ENCODE measurements at places on chromosomes 3 and 15.

DNA sequence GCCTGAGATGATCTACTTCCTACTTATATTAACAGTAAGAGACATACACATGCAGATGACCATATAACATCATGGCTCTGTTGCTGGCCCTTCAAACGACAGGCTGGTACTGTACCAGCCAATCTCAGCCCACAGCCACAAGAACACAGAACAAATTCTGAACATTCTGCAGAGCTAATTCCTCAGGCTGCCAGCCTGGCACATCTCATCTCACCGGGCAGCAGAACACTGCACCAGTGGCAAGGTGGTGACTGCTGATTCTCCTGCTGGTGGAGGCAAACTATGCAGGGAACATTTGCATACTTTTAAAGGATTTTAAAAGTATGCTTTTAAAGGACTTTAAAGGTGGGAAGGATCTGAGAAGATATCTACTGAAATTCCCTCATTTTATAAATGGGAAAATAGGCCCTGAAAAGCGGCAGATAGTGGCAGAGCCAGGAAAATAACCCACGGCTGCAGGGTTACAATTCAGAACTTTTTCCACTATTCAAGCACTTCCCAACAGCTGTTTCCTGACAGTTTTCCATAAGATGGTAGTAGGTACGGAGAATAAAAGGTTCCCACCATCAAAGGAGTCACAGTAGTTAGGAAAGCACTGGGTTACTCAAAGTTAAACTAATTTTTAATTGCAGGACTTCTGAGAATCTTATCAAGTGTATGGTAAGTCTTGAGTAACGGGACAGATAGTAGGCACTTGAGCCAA lies 37.3 kb downstream of the SUMF1 start:
- DNase-seq = no peak

DNA sequence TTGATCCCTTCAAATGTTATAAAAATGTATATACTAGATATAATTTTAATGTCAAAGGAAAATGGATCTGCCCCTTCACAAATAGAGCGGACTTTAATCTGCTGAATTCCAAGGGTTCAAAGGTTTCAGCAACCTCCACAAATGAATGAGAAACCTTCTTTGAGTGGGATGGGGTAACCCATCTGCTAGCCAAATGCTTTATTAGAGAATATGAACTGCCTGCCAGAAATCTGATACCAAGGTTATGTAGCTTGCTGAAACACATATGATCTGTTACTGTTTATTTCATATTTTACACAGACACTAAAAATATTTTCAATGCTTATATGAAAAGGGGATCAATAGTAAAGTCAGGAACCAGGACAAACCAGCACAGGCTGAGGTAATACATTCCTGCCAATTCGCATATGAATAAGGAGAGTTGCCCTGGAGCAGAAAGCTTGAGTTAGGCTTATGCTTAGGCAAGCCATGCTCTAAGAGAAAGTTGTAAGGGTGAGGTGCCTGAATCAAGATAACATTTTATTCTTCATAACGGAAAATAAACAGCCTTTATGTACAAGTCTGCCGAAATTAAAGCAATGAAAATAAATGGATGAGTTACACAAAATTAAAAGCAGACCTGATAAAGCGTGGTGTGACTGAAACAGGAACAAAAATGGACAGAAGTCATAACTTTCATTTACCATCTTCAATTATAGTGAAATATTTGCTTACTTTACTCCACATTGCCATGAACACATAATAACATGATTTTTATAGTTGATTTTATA lies 26.5 kb downstream of the PLOD2 start:
- DNase-seq = no peak

DNA sequence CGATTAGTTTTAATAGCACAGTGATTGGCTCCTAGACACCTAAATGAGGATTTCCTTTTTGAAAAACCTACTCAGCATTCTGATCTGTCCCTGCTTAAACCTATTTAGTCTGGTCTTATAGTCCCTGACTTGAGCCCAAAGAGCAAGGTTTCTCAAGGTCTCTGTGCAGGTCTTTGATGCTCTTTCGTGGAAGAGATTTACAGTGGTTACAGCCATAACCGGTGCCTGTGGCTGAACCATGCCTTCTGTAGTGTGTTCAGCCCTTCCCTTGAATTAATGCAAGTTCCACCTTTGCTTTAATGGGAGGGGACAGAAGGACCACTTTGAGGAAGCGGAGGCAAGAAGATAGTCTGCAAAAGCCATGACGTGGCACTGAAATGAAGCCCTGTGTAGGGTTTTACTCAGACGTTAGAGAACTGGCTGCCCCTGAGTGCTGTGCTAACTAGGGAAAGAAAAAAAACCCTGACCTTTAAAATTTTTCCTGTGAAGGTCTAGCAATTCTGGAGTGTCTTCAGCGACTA lies 43.0 kb downstream of the ZBTB38 start:
- DNase-seq = peak; percentile 68

DNA sequence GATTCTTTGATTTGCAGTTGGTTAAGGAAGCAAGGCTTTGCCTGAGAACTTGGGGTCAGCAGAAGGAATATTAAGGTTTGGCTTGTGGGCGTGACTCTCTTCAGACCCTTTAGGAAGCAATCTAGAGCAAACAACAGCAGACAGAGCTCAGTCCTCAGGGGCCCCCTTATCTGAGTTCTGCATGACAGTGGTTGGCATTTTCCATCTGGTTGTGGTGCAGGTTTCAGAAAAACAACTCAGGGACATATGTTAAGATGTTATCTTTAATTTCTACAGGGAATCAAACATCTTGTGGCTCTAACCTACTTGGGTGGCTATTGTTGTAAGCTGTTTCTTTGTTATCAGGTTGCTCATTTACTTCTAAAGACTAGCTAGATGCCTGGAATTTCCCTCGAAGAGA lies 141.4 kb downstream of the VPS8 start:
- no peak for DNase-seq

GRCh38 chr3:65796676-65797075 lies 242.0 kb downstream of the MAGI1 start:
- DNase-seq = no peak

- DNase-seq = no peak
Observed at GRCh38 chr15:87710406-87710805, 546.1 kb downstream of the NTRK3 start.

GRCh38 chr3:146131616-146132410 lies 29.2 kb downstream of the PLOD2 start:
- DNase-seq = no peak

GRCh38 chr15:41285285-41285684 lies 47.1 kb downstream of the OIP5 start:
- DNase-seq = no peak

DNA sequence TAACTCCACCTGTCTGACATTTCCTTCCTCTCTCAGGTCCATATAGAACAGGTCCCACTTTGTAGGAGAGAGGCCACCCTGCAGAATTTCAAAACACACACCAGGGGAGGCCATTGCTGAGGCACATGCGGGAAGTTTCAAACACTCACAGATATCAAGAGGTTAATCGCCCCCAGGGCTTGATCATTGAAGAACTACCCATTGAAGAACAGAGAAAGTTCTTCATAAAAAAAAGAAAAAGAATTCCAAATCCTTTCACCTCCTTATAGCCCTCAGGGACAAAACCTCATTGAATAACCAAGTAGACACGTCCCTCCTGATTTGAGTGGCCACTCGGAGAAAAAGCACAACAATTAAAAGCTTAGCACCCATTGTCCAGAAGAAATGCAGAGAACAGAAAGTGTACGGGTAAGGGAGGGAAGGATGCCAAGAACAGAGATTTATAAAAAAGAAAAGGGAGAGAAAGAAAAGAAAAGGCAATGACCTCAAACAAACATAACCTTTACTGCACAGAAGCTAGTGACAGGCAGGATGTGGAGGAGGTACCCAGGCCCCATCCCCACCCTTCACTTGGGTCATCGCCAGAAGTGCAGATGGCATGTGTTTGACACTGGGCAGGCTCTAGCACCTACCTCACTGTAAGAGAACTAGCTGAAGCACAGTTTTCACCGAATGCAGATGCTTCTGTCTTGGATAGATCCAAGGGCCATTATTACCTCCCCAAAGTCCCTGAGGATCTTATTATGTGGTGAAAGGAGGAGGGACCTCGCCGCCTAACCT lies 112.3 kb upstream of the HES1 start:
- no peak for DNase-seq

DNA sequence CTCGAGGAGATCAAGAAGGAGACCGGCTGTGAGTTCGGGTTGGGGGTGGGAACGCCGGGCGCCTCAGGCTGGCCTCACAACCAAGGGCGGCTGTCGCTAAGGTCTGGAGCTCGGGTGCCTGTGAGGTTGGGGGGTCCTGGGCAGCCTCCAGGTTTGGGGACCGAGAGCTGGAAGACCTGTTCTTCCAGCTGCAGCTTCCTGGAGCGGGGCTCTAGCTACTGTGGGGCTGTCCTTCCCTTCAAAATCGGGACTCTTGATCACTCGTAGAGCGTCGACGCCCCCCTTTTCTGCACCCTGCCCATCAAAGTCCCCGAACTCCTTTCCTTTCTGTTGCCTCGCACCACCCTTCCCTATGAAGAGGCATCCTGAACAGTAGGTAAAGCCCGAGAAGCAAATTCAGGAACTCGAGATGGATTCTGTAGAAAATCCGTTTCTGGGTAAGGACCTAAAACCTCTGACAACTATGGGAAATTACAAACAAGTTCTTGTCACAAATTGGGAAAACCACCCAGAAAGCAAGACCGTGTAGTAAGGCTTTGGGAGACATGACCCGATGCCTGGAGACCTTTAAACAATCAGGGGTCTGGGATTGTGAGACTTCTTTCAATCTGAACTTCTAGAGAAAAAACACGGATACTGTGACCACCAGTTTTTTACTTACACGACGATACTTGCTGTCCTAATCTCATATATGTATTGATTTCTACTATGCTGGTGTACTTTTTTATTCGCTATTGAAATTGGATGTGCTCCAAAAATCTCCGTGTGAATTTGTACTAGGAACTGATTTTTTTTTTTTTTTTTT lies 556 bp downstream of the CHP1 start:
- peak; percentile 10 for DNase-seq

GRCh38 chr3:129605203-129605921 lies 1.1 kb downstream of the PLXND1 start:
- DNase-seq = peak; percentile 61

DNA sequence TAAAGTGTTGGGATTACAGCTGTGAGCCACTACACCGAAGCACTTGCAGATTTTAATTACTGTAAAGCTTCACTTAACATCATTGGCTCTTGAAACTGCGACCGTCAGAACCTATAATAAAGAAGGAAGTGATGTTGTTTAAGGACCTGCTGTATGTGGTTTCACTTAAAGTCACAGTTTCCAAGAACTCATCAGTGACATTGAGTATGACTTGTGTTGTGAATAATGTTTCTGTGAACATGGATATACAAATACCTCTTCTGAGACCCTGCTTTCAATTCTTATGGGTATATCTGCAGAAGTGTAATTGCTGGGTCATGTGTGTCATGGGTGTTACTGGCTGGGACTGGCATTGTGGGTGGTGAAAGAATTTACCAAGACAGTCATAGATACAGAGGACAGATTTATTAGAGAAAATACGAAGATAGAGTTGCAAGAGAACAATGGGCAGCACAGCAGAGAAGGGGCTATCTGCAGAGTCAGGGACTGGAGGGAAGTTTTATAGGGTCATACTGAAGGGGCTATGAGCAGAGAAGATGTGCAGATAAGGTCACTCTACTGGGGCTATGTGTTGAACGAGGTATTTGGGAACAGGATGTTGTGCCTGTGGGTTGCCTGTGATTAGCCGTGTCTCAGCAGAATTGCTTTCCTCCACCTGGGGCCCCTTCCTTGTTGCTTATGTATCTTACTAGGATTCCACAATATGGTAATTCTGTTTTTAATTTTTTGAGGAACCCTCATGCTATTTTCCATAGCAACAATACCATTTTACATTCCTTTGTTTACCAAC lies 4.5 kb downstream of the NDUFB5 start:
- peak; percentile 66 for DNase-seq

DNA sequence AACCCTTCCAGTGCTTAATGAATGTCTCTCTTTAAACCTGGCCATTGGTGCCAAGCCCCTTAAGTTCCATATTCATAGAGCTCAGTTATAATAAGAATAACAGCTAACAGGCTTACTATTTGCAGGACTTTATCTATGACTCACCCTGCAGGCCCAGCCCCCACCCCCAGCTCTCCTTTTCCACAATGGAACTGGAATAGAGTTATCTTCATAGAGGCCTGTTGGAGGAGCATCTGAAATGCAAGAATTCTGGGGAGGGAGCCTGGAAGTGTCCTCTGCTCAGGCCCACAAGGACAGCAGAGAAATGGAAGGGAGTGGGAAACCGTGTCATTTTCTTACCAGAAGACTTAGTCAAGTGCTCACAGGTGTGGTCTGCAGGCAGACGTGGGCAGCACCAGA lies 52.8 kb downstream of the SEMA5B start:
- DNase-seq = no peak

DNA sequence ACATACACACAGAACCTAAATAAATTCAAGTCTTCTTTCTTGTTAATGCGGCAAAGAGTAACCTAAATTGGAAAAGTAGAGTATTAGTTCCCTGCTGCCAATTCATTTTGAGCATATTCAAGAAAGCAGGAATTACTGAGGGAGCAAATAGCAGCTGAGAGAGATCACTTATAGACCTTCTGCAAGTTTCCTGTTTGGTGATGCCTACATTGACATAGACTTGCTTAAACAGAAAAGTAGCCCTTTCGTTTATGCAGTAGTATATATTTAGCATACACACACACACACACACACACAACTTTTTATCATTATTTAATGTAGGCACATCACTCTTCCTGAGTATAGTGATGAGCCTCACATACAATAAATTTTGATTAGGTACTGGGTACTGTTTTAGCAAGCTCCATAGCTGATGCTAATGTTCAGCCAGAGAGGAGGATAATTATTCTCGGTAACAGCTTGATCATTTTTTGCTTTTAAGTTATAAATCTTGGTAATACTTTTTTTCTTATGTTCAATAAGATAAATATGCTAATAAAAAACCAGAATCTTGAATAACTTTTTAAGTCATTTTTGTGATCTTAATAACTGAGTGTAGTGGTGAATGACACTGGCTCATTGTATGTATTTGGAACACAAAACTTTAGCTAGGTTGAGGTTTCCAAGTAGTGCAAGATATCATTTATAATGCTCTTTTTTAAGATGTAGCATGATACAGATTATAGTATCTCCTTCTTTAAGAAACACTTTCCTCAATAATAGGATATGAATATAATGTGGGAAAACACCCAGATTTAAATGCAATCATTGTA lies 174.7 kb downstream of the MBNL1 start:
- DNase-seq = no peak

GRCh38 chr3:113634782-113635474 lies 61.5 kb downstream of the USF3 start:
- DNase-seq = no peak

DNA sequence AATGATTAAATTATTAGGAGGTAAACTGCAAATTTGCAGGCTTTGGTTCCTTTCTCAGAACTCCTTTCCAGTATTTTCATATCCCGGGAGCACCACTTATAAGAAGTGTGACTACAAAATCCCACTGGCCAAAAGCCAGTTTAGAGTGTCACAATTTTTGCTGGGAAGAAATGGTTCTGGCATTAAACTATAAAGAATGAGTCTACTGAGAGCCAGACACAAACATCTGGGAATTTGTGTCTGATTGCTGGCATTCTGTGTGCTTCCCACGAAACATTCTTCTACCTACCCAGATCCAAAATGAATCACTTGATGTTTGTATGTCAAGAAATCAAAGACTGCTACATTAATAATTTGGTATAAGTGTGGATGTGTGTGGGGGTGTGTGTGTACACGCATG lies 82.8 kb downstream of the DUT start:
- DNase-seq = no peak

GRCh38 chr3:58383904-58384303 lies 49.7 kb downstream of the PDHB start:
- DNase-seq = no peak

Data from suppressor macrophage treated with lipopolysaccharide for 4 hours (primary cell).